ENCODE measurements at places on chromosomes 4 and X.

GRCh38 chrX:118540342-118540741, 44.7 kb downstream of the DOCK11 start:
- DNase-seq = no peak

DNA sequence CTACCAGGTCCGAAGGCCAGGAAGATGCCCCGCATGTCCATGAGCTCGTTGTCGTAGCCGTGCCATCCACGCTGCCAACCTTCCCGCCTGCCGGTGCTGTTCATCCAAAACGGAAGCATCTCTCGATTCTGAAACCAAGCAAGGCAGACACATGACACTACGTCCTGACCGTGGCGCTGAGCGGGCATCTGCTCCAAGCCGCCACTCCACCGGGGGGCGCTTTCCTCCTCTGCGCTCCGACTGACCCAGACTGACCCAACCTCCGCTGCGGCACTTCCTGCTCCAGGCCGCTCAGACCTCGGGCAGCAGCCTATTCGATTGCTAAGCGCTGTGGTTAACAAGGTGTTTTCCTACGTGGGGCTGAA, 120.5 kb downstream of the ENPP6 start:
- no peak for DNase-seq

- DNase-seq = no peak
Measured at GRCh38 chr4:189294574-189294973, 646.1 kb upstream of the FRG1 start.

DNA sequence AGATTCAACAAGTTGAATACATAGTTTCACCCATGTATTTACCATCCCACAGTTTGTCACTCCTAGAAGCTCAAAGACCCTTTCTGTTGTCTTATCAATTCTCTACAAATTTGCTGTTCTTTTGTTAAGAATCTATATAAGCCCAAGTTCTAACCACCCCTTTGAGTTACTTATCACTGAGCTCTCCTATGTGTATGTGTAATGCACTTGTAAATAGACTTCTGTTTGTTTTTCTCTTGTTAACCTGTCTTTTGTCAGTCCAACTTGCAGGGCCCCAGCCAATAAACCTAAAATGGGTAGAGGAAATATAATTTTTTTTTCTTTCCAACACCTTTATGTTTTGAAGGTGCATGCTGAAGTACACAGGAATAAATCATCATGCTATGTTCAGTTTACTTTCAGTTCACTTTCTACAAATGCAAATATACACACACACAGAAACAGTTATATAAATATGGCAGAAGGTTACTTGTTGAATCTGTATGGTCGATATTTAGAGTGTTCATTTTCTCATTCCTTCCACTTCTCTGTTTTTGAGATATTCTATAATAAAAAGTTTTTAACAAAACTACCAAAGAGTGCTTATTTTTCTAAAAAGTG, 22.3 kb upstream of the CLOCK start:
- no peak for DNase-seq

DNA sequence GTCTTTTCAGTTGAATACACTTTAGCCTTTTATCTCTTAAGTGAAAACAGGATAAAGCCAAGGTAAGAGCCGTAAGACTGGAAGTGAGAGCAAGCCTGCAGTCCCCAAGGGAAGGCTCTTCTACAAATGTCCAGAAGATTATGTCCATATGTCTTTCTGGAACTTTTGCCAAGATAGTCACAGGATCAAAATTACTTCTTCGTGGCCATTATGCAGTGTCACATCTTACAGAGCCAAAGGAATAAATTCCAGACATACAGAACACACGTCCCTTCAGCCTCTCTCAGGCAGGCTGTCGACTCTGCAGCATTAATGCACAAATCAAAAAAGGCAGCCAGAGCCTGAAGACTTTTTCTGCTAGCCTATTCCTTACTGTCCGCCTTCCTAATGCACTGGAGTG, 10.9 kb upstream of the GATB start:
- no peak for DNase-seq

DNA sequence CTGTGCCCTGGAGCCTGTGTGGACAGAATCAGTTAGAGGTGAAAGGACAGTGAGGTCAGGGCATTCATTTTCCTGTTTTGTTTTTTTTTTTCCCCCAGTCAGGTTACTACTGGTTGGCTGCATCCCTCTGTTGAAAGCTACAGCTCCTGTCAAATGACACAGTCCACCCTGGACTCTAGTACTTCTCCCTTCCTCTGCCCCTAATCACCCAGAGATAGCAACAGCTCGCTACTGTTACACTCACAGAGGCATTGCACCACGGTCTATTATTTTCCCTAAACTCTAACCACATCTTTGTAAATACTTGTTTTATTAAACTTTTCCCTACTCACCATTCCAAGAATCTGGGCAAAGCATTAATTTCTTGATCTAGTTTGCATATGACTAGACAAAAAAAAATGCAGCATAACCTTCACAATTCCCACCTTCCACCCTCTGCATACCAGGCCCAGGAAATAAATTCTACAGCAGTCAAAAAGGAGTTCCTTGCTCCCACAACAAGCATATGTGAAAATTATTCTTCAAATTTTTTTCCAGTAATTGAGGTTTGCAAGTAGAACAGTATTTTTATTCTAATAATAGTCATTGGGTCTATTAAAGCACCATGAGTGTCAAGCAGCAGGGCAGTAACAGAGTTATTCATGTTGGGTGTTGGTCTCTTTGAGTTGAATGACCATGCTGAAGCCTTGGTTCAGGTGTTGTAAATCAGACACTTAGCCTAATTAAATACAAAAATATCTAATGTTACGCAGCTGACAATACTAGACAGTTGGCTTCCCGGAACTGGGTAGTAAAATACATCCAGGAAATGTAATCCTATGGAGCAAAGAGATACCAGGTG, 329.2 kb downstream of the INPP4B start:
- DNase-seq = no peak

DNA sequence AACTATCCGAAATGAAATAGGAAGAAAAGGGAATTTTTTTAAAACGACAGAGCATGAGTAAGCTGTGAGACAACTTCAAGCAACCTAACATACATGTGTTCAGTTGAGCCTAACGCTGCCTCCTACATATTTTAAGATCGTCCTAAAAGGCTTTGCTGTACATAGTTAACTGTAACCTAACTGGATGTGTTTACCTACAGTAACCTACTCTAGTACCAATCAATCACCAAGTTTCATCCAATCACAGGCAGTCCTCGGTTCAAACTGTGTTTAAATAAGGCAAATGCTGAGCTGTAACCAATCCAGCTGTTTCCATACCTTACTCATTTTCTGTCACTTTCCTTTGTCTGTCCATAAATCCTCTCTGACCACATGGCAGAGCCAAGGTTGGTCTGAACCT, 17.1 kb downstream of the RCHY1 start:
- DNase-seq = no peak

- DNase-seq = no peak
Measured at GRCh38 chr4:124449881-124450280, 262.7 kb downstream of the ANKRD50 start.

DNA sequence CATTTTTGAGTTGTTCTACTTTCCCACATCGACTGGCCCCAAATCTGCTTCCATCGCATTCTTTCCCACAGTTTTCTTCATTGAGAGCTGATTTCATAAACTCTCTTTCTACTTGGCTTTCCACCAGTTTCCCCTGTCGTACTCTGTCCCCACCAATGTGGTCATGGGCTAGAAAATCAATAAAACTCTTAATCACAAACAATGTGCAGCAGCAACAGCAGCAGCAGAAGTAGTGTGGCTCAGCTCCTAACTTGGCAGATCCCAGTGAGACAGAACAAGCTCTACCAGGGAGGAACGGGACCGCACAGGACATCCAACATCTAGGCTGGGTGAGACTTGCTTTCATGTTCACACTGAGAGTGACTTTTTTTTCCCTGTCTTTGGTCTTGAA, 3.1 kb upstream of the SETD7 start:
- DNase-seq = no peak

- no peak for DNase-seq
Measured at GRCh38 chr4:108081256-108081655, 87.5 kb downstream of the LEF1 start.

DNA sequence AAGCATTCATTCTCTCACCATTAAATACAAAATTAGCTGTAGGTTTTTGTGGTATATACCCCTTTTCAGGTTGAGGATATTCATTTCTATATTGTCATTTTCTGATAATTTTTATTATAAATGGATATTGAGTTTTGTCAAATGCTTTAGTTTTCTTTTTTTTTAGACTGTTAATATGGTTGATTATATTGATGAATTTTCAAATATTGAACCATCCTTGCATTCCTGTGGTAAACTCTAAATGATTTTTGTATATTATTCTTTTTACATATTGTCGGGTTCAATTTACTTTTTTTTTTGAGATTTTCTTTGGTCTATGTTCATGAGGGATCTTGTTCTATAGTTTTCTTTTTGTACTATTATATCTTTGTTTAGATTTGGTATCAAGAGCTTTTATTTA, 165.1 kb downstream of the GPAT3 start:
- no peak for DNase-seq

DNA sequence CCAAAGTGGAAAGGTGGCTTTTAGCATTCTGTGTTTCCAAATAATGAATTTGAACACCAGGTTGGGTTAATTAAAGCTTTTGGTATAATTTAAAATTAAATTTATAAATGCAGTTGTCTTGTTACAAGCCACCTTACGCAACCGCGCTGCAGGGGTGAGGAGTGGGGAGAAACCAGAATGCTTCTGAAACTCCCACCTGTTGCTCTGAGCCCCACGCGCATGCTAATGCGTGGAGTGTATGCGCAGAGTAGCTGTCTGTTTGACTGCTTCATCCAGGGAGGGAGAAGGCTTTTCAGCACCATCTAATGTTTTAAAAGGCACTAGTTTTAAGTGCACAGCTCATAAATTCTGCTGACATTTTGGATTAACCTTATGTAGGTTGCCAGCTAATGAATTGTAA, 12.5 kb downstream of the OGT start:
- DNase-seq = no peak

GRCh38 chr4:119103263-119103662, 32.4 kb upstream of the MYOZ2 start:
- DNase-seq = no peak

GRCh38 chr4:15434091-15434490, 6.3 kb downstream of the C1QTNF7 start:
- no peak for DNase-seq

DNA sequence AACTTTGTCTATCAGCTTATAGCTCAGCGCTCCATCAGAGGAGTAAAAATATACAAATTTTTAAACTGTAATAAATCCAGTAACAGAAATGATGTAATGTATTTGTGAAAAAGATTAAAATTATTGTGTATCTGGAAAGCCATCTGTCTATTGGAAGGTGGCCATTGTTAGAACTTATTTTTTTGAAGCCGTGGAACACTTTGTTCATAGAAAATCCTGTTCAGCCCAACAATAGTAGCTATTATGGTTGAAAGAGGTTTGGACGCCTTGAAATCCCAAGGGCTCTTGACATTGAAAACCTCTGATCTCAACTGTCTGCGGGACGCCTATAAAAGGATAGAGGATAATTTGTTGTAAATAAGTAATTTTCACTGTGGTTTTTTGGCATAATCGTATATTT, 98.3 kb downstream of the RAPGEF2 start:
- peak; percentile 9 for DNase-seq

GRCh38 chr4:47413521-47413920, 50.0 kb downstream of the COMMD8 start:
- peak; percentile 5 for DNase-seq

DNA sequence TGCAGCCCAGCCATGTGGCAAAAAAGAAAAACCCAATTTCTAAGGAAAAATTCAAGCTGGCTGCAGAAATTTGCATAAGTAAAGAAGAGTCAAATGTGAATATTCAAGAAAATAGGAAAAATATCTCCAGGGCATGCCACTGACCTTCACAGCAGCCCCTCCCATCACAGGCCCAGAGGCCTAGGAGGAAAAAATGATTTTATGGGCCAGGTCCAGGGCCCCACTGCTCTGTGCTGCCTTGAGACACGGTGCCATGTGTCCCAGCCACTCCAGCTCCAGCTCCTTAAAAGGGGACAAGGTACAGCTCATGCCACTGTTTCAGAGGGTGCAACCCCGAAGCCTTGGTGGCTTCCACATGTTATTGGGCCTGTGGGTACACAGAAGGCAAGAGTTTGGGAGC, 182.7 kb upstream of the FGF16 start:
- no peak for DNase-seq

GRCh38 chrX:31608638-31609037, 536.8 kb upstream of the FTHL17 start:
- DNase-seq = no peak

- DNase-seq = no peak
Measured at GRCh38 chr4:1154523-1155182, 17.7 kb downstream of the SPON2 start.

- DNase-seq = no peak
Measured at GRCh38 chr4:45043911-45044310, 317.6 kb upstream of the GNPDA2 start.

GRCh38 chr4:172142281-172142741, 329.1 kb downstream of the GALNTL6 start:
- DNase-seq = no peak

GRCh38 chr4:173936861-173937260, 346.6 kb downstream of the FBXO8 start:
- DNase-seq = no peak

- DNase-seq = no peak
Measured at GRCh38 chrX:14491689-14492088, 37.6 kb upstream of the GLRA2 start.

- no peak for DNase-seq
Measured at GRCh38 chr4:54499308-54500074, 158.3 kb upstream of the KIT start.

DNA sequence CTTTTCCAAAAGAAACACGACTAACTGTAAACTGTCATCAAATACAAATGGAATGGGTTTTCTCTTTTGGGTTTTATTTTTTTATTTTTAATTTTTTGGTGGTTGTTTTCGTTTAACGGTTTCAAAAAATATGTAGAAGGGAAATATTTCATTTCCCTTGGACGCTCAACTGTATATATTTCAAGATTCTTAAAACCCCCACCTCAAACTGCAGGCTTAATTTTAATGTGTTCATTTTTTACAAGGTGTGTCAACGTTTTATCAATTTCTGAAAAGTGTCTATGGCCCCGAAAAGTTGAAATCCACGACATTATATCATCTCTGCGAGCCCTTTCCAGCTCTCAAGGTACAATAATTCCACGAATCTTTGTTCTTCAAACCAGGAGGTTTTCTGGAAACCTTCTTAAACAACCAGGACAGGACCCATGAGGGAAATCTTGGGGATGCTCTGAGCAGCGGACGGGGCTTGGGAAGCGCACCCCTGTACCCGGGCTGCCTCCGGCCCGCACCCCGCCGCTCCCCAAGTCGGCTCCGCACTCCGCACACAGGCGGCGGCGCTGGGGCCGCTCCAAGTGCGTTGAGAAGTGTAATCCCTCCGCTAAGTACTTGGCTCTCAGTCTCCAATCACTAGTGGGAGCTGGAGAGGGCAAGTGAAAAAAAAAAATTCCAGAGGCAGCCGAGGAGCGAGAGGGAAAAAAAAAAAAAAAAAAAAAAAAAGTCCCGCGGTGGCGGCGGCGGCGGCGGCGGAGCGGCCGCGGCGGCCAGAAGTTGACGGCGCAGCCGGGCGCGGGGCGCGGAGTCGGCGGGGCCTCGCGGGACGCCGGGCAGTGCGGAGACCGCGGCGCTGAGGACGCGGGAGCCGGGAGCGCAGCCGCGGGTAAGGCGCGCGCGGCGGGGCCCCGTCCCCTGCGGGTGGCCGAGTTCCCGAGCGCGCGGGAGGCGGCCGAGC, at the start of gene BMPR1B:
BMPR1B (plus strand) TSS at position 764 of the 949 bp plus-strand sequence. CDS start 346,470 bp downstream, outside the sequence.
- no peak for DNase-seq
